CD4-positive, alpha-beta T cell treated with Interleukin-17A for 4 hours (primary cell): ENCODE measurements at places on chromosomes 5 and 9.

DNA sequence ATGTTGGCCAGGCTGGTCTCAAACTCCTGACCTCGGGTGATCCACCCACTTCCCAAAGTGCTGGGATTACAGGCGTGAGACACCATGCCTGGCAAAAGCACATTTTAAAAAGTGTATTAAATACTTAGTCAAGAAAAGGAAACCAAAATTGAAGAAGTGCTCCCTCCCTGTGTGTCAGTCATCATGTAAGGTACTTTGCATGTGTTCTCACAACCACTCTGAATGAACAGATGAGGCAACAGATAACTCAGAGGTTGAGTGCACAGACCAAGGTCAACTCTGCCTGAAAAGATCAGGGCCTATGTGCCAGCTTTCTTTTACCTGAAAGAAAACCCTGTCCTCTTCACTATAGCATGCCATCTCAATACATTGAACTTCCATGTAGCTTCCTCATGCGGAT, 289.7 kb downstream of the MRPS30 start:
- DNase-seq = no peak

DNA sequence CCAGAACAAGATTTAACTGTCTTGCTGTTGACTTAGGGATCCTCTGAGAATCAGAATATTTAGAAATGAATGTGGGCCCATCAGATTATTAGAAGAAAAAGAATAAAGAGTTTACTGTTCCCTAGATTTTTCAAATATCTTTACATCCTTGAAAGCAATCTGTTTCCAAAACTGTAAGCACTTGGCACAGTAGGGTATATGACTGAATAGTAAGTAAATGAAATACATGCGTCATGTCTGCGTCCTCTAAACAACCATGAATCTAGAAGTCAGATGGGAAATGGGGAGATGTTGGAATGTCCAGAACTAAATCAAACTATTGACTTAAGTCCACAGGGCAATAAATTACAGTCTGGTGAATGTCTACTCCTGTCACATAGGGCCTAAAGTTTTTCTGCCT, 26.1 kb downstream of the TTC23L start:
- DNase-seq = no peak

DNA sequence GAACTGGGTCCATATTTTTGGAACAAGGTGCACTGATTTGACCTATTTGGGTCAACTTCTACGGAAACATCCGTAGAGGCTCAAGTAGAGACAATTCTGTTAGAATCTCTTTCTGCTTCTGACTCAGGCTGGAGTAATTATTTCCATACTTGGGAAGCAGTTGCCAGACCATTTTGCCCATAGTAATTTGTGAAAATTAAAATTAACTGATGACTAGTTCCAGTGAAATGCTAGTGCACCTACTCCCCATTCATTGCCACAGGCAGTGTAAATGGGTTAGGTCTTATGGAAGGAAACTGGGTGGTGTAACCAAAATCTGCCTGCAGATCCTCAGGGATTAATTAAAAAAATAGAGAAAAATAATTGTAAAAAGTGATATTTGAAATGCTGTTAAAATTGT, 201.1 kb downstream of the TENT4A start:
- no peak for DNase-seq

GRCh38 chr5:172699999-172700364, 58.9 kb downstream of the NEURL1B start:
- no peak for DNase-seq

DNA sequence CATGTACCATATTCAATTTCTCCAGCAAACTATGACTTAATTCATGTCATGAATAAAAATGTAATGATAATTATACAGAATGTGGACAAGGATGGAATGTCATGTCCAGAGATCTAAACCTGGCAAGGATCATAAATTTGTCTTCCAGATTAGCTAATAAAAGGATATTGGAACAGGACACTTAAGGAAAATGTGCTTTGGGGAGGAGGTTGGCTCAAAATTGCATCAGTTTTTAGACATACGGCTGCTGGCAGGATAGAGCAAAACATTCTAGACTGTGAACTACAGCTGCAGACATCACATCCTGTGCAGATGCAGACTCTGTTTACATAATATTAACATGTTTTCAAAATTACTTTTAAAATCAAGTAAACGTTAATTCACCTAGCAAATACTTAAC, 248.4 kb downstream of the TLR4 start:
- DNase-seq = no peak

DNA sequence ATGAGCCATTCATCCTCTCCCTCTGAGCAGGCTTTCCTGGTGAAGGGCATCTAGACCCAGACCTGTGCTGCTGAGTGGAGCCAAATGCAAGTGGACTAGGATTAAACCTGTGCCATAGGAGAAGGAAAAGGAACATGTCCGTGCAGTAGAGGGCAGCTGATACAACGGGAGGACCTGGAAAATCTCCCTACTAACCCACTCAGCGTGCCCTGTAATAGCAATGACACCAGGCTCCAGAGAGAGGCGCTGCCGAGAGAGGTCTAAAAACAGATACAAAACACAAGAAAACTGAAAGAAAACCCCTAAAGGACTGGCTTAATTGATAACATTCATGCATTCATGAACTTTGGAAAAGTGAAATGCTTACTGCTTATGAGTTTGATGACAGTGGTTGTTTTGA, 60.8 kb downstream of the PFDN1 start:
- DNase-seq = no peak

DNA sequence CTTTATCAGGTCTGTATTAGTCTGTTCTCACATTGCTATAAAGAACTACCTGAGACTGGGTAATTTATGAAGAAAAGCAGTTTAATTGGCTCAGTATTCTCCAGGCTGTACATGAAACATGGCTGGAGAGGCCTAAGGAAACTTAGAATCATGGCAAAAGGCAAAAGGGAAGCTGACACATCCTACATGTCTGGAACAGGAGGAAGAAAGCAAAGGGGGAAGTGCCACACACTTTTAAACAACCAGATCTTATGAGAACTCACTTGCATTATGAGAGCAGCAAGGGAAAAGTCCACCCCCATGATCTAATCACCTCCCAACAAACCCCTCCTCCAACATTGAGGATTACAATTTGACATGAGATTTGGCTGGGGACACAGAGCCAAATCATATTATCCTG, 132.1 kb downstream of the PCSK1 start:
- no peak for DNase-seq

DNA sequence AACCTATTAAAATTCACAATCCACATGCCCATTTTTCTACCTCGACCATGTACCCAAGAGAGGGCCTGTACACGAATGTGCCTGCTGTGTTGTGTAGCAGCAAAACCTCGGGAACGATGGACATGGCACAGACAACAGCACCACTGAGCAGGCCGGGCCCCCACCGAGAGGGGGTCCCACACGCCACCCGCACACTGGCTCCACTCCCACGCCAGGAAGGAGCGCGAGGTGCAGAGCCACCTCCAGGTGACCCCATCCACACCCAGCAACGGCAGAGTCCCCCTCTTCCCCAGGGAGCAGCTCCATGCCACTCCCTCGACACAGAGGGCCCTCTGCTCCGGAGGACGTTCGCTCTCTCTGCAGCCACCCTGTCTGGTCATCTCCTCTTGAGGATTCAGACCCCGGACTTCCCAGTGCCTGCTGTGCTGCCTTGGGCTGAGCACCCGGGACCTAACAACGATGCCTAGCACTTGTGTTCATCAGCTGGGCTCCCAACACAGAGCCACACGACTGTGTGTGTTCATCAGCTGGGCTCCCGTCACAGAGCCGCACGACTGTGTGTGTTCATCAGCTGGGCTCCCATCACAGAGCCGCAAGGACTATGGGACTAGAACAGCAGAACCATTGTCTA, 25.3 kb upstream of the ADAMTS2 start:
- DNase-seq = no peak

- no peak for DNase-seq
Measured at GRCh38 chr5:10581867-10582511, 18.1 kb downstream of the ANKRD33B start.

DNA sequence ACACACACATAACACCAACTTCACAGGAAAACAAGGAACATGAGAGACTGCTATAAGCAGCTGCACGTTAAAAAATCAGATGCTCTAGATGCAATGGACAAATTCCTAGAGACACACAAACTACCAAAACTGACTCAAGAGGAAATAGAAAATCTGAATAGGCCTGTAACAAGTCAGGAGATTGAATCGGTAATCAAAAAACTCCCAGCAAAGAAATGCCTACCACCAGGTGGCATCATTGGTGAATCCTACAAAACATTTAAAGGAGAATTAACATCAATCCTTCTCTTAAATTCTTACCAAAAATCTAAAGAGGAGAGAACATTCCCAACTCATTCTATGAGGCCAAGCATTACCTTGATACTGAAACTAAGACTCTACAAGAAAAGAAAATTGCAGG, 54.9 kb downstream of the NDST1 start:
- peak; percentile 43 for DNase-seq

DNA sequence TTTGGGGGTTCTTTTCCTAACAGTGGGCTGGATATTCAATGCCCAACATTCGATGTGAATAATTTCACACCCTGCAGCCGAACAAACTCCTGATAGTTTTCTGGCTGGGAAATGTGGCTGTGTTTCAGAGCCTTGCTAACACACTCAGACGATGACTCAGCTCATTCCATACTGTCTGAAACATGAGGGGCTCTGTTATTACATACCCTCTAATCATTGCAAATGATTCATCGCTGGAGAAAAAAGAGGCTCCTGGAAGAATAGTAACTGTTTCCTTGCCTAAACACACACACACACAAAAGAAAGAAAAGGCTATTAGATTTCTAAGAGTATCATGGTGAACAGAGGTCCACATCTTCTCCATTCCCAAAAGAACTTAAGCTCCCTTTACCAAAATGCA, 75.8 kb downstream of the OXCT1 start:
- DNase-seq = no peak

GRCh38 chr5:57831932-57832331, 349.3 kb upstream of the ACTBL2 start:
- no peak for DNase-seq

- DNase-seq = peak; percentile 28
Measured at GRCh38 chr9:75147638-75148037, 59.3 kb downstream of the OSTF1 start.

DNA sequence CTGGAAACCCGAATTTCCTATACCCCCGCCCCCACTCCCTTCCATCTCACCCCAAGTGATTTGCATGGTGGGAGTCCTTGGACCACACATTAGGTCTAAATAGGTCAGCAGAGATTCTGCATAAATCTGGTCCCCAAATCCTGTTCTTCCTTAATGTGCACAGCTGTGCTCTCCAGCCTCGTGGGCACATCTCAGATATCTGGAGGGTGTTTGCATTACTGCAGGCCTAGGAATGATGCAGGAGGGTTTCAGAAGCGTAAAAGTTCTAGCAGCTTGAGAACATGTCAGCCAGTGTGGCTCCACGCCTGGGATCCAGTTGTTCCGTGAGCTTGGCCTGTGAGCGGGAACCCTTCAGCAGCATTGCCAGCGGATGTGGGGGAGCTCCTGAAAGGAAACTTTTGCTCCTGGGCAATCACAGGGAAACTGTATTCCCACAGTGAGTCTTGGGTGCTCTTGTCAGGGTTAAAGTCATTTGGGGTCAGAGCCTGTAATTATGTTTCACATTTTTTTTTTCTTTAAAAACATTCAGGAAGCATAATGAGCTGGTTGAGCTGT, 12.9 kb downstream of the ARHGAP26 start:
- DNase-seq = no peak

DNA sequence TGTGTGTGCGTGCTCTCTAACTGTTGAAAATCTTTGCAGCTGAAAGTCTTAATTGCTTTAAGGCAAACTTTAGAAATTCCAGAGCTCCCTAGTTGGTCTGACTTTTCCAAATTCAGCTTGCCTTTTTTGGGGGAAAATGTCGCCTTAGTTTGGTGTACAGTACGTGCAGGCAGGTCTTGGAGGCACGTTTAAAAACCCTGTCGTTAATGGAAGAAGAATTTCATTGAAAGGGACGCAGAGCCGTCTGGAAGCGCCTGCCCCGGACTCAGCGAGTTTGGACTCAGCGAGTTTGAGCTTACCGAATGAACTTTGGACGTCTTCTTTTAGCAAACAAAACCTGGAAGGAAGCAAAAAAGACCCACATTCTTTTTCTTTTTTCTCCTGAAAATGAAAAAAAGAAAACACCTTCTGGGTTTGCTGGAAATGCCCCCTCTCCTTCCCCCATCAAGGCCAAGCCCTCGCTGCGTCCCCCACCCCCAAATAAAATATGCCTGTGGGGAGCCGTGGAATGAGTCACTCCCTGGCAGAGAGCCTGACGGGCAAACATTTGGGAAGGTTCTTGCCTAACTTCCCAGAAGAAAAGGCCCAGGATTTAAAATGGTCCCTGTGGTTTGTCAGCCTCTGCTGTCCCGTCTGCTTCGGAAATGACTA, 1.5 kb downstream of the NEK6 start:
- DNase-seq = no peak

- no peak for DNase-seq
Measured at GRCh38 chr5:149679876-149680809, 50.0 kb upstream of the PPARGC1B start.

DNA sequence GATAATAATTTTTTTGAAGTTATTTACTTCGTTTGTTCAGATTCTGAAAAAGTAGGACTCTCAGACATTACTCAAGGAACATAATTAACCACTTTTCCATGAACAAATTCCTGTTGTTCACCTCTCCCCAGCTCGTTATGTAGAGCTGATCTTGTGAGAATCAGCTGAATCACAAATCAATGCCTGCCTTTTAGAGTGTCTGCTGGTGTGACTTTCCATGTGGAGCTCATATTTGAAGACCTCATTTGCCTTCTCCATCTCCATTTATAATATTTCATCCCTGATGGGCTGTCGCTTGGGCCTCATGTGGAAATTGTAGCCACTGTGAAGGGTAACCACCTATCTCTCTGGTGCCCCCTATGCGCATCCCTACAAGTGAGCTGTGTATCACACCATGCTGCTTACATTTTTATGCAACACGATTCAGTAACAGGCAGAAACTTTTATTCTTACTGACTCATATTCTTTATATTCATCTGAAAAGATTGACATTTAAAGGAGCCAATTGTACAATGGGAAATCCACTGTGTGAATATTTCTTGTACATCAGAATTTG, 111.3 kb downstream of the STK32A start:
- no peak for DNase-seq

DNA sequence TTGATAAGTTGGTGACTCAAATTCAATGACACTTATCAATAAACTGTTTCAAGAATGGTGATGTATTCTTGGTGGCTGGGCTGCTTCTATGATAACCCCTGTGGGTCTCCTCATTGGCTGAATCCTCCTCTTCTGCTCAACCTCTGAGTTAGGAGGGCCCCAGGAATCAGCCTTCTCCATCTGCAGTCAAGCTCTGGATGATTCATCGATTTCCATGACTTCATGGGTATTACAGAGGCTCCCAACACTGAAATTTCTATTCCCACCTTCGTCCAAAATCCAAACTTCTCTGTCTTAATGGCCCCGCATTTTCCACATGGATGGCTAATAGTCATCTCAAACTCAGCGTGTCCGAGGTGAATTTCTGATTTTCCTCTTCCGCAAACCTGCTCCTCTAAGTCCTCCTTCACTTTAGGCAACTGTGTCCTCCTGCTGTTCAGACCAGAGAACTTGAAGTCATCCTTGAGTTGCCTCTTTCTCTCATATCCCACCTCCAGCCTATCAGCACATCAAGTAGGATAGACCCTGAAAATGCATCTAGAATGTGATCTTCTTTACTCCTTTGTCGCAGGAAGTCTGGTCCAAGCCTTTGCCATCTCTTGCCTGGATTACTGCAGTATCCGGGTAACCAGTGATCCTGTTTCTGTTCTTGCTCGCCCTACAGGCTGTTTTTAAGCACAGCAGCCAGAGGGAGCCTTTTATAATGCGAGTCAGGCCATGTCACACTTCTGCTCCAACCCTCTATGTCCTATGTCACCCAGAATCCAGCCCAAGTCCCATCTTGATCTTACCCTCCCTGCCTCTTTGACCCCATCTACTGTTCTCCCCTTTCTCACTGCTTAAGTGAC, 41.4 kb upstream of the IL7R start:
- peak; percentile 56 for DNase-seq

- no peak for DNase-seq
Measured at GRCh38 chr9:133864011-133864410, 125.9 kb upstream of the SARDH start.
